ENCODE measurements at places on chromosomes 12 and 14.

DNA sequence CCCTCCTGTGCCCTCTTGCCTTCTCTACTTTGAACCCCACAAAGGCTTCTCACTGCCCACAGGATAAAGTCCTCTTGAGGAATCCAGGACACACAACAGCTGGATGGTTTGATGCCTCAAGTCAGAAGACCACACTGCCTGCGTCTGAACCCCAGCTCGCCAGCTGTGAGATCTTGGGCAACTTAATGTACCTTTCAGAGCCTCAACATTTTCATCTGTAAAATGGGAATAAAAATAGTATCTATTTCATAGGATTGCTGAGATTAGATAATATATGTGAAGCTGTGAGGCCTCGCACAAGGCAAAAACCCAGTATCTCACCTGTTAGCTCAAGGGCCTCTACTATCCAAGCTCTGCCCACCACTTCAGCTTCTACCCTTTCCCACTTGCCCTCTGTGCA is 2.3 kb downstream of the CINP start:
- no peak for DNase-seq

- DNase-seq: peak; percentile 60
Measured at GRCh38 chr12:54415221-54415929, 3.7 kb downstream of the ITGA5 start.

GRCh38 chr12:126668961-126669360 is 1598.0 kb upstream of the TMEM132C start:
- DNase-seq: peak; percentile 63

GRCh38 chr12:127389923-127390322 is 877.0 kb upstream of the TMEM132C start:
- DNase-seq: peak; percentile 84

- no peak for DNase-seq
Measured at GRCh38 chr12:76462668-76463224, 96.8 kb downstream of the OSBPL8 start.

DNA sequence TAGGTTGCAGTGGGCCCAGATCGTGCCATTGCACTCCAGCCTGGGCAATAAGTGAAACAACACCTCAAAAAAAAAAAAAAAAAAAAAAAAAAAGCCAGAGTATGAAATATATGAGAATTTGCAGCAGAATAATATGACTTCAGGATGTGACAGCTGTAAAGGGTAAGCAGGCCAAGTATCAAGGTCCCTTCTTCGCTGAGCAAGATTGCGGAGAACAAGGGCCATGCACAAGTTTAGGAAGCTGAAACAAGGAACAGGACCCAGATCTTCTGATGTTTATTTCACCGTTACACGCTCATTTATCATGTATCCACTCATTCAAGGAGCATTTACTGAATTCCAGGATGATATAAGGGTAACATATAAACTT is 659 bp upstream of the FOXJ2 start:
- no peak for DNase-seq

DNA sequence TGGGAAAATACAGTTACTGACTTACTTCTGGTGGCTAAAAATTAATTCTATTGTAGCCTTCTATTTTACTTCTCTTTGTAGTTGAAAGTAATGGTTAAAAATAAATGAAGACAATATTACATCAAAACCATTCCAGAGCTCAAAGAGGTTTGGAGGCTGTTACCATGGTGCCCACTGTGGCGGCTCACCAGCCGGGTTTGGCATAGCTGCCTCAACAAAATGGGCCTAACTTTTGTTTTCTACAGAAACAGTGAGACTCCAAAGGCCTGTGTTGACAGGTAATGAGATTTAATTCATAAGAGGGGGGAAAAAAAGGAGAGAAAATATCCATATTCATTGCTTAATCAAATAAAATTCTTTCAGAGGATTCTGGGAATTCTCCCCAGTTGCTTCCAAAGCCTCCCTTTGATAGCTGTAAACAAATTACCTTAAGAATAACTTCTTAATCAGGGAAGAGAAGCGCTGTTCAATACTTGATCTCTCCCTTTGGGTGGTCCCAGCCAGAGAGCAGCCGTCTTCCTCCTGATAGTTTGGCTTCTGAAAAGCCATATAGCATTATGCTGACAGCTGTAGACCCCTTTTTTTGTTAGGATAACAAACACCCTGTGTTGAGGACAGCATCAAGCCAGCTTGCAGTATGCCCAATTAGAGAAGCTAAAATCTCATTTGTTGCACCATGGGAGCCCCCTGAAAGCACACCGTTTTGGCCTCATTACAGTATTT is 266.8 kb downstream of the NEDD1 start:
- no peak for DNase-seq

GRCh38 chr14:92585981-92586937 is 72.7 kb downstream of the RIN3 start:
- peak; percentile 93 for DNase-seq

Data from GM23248 (cell line).